CD4-positive, alpha-beta T cell treated with Interleukin-10 for 1 hour (primary cell): ENCODE measurements at places on chromosomes 1 and 21.

- DNase-seq = no peak
These were observed 594.3 kb downstream of the KIF26B start for GRCh38 chr1:245749053-245749452.

DNA sequence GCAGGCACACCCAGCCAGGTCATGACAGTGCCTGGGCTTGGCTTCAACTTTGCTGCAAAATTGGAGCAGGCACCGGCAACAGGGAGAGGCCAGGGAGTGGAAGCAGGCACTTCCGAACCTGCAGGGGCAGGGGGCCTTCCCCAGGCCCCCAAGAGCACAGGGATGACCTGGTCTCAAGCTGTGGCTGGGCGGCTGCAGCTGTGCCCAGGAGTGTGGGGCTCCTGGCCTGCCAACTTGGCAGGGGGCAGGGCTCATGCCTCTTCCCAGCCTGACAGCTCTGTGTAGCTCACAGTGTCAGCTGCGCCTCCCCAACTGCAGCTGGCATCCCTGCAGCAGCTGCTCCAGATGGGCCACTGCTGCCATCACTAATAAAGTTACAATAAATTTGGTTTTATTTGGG is 51.5 kb upstream of the SCYL3 start:
- no peak for DNase-seq

GRCh38 chr1:93744299-93744988 is 62.8 kb upstream of the BCAR3 start:
- DNase-seq = no peak

DNA sequence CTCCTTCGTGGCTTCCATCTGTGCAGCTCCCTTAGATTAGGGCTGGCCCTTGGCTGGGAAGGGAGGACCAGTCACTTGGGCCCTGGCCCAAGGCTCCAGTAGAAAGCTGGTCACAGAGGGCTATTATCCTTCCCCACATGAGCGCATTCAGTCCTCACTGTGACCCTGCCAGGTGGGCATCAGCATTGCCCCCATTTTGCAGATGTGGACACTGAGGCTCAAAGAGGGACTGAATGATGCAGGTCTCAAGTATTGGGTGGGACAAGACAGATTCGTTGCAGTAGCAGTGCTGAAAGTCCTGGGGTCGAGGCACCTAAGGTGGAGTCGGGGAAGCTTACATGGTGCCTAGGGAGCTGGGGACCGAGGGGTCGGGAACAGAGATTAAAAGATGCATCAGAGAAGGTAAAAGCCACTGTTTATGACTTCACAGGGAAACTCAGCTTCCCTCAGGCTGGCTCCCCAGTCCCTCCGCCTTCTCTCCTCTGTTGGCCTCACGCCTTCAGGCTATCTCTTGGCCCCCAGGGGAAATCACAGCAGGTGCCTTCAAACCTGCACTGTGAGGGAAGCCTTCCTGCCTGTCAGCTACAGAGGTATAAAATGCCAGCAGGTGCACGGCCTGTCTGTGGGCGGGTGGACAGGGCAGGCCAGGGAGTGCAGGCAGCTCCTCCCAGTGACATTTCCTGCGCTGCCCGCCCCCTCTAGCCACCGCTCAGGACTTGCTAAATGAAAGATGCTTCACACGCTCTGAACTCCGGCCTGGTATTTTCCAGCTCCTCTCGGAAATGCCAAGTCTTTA is 178.4 kb downstream of the GRIK3 start:
- DNase-seq = no peak

- peak; percentile 22 for DNase-seq
These were observed 10.1 kb downstream of the ZC3H12A start for GRCh38 chr1:37484325-37485051.

DNA sequence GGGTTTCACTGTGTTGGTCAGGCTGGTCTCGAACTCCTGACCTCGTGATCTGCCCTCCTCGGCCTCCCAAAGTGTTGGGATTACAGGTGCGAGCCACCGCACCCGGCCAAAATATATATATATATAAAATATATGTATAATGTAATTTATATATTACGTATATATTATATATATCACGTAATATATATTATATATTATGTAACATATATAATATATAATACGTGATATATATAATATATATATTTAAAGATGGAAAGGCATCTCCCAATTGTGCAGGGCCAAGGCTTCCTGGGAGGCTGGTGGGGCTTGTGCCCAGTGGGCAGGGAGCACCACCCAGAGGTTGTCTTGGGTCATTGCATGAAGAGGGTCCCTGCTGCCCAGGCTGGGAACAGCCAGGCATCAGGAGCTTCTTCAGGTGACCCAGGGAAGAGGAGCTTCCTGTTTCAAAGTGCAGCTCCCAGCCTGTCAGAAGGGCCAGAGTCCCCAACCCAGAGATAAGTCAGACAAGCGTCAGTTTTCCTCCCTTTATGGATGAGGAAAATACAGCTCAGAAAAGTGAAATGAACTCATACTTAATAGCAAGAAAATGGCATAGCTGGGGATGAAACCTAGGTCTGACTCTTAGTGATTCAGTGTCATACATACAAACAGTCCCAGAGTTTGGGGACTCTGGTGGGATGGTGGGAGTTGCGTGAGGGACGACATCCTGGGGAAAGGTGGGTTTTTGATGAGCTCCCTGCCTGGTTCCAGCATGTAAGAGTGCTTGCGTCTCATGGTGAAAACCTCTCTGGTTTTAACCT is 12.0 kb downstream of the UBE2Q1 start:
- peak; percentile 63 for DNase-seq

- DNase-seq = no peak
These were observed 92.3 kb upstream of the NBPF6 start for GRCh38 chr1:108357802-108358201.

DNA sequence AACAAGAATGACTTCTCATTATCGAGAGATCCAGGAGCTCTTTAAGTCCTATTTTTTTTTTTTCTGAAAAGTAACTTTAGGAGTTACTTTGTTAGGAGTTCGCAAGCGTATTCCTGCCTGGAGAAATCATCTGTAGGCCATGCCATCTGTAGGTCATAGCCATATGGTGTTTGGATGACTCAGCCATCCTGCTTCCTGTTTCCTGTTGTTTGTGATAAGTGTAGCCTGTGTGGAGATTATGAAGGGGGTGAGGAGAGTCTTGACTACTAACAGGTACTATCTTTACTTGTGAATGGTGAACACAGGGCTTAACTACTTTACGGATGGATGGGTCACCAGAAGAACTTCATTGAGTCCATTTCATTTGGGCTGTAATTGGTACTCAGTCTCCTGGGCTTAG is 327.2 kb downstream of the PTPRU start:
- DNase-seq = no peak

DNA sequence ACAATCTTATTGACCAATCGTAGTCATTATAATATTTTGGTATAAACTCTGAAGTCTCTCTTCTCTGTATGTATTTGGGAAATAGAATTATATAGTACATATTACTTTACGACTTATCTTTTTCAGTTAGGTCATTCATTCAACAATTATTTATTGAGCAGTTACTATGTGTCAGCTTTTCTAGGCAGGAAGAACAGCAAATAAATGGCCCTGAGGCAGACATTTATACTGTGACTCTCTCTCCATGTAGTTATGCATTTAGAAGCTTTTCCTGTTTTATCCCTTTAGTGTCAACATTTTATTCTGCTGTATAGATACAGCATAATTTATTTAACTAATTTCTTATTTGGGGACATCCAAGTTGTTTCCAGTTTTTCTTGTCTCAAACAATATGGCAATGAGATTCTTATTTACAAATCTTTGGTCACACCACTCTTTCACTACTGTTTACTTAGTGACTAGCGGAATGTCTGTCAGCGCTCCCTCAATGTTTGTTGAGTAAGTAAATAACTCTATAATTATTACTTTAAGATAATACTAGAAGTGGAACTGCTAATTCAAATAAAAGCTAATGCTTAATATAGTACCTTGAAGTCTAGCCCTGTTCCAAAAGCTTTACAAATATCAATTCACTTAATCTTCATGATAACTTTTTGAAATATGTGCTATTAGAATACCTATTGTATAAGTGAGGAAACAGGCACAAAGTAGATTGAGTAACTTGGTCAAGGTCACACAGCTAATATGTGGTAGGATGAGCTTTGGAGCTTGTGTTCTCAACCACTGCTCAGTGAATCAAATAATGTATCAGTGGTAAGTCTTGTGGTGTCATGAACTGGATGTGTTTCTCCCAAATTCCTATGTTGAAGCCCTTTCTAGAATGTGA is 465.6 kb downstream of the SIPA1L2 start:
- DNase-seq = no peak

GRCh38 chr1:216390956-216391355 is 32.3 kb downstream of the USH2A start:
- no peak for DNase-seq

DNA sequence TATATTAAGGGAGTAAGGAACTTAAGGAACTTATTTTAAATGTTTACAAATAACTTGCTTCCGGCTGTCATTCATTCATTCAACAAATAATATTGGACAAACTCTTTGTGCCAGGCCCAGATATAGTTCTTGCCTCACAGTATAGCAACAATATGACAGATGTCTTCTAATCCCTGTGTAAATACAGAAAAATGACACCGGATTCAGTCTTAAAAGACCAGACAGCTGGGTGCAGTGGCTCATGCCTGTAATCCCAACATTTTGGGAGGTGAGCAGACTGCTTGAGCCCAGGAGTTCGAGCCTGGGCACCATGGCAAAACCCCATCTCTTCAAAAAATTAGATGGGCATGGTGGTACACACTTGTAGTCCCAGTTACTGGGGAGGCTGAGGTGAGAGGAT is 23.7 kb downstream of the EIF2B3 start:
- no peak for DNase-seq

DNA sequence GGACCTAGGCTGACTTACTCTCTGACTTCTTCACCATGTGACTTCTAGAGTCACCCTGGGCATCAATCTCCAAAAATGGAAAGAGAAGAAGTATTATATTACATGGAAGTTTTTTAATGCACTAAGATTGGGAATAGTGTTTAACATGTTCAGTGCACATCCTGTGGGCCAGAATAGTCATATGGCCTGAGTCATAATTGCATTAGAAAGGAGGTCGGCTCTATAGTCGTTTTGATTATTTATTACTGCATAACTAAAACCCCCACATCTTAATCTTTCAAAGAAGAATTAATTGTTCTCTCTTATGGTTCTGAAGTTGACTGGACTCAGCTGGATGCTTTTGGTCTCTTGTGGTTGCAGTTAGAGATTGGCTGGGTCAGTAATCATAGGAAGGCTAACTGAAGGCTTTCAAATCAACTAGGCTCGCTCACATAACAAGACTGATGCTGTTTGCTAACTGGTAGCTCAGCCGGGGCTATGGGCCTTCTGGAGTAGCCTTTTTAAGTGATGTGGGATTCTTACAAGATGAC is 810.6 kb upstream of the ADGRL4 start:
- DNase-seq = no peak

DNA sequence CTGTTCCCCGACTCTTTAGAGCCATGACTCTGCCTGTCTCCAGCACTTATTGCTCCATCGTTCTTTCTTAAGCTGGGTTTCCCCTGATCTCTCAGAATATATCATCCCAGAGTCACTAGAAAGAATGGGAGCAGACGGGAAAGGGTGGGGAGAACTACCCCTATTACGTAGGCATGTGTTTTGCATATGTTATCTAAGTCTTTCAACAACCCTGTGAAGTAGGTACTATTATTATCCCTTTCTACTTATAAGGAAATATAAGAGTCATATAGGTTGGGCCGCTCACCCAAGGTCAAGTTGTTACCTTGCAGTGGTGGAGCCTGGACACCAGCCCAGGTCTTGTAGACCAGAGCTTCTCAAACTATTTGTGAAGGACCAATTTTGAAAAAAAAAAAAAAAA is 38.7 kb downstream of the ELF3 start:
- no peak for DNase-seq
